ENCODE measurements at places on chromosomes 5 and 9.

DNA sequence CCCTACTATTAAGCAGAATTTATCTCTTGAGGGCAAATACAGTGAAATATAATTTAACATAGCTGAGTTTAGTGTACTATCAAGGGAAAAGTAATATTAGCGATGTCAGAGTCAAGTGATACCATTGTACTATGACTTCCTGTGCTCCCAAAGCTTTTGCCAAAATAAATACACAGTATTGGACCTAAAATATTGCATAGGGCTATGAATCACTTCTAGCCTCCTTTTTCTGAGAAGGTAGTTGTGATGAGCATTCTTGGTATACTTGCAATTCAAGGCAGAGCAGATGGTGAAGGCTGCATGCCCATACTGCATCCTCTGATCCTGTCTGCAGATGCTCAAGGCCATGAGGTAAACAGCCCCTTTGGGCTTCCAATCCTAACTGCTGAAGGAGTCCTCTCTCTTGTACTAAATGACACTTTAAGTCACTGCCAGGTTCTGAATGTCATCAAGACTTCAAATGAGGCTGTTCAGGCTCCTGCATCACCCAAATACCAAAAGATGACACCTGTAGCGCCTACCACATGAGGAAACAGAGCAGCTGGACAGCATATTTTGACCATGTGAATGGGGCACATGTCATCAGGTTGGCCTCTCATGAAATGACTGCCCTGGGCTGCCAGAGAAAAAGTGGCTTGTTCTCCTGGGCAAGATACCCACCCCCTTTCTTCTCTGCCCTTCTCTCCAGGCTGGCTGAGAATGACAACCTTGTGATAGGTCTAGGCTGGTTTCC is 29.7 kb upstream of the PPP2CA start:
- DNase-seq = no peak

DNA sequence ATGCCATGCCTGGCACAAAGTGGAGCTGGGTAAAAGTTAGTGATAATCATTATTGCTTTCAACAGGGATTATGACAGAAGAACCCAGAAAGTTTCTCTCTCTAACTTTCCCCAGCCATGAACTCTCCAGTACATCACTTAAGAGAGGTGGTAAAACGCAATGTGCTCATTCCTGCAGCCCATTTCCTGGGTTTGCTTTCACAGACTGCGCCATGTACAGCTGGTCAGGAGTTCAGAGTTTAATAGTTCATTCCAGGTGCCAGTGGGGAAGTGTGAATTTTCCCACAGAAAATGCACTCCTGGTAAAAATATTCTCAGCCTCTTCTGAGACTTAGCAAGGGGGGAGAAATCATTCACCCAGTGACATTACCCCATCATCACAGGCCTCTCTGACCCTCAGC is 35.5 kb downstream of the ADAM19 start:
- no peak for DNase-seq

DNA sequence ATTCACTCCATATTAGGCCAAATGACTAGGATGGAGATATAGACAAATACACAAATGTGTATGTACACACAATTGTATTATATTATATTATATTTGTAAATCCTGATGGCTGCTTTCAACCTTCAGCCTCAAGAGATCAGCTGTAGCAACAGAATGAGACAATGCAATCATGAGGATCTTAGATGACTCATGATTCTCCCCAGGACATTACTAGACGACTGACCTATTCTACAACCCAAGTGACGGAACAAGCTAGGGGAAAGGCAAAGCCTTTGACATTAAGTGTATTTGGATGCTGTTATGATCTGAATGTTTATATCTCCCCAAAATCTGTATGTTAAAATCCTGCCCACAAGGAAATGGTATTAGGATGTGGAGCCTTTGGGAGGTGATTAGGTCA is 66.5 kb downstream of the COX7C start:
- DNase-seq = no peak

GRCh38 chr9:93929231-93929630 is 25.9 kb downstream of the BARX1 start:
- no peak for DNase-seq

DNA sequence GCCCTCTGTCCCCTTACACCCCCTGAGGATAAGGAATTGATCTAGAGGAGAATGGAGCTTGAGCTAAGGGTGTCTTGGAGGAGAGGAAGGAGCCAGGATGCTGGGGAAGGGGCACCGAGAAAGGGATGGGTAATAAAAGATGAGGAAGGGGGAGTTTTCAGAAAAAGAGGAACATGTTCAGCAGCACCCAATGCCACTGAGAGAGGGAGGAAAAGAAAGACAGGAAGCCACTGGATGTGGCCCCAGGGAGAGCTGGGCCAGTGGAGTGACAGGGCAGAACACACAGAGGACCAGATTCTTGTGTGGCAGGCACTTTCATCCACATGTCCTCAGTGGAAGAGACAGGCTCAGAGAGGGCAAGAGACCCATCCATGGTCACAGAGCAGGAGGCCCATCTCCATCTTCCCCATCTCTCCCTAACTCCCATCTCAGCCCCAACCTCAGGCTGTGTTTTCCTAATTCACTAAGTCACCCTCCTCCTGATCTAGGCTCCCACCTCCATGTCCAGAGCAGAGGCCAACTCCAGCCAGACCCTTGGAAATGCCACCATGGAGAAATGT is 7.2 kb downstream of the PFN3 start:
- DNase-seq = no peak

GRCh38 chr5:55509796-55510522 is 24.8 kb downstream of the PLPP1 start:
- no peak for DNase-seq

GRCh38 chr9:133991214-133991921 is 756 bp downstream of the VAV2 start:
- DNase-seq = no peak

DNA sequence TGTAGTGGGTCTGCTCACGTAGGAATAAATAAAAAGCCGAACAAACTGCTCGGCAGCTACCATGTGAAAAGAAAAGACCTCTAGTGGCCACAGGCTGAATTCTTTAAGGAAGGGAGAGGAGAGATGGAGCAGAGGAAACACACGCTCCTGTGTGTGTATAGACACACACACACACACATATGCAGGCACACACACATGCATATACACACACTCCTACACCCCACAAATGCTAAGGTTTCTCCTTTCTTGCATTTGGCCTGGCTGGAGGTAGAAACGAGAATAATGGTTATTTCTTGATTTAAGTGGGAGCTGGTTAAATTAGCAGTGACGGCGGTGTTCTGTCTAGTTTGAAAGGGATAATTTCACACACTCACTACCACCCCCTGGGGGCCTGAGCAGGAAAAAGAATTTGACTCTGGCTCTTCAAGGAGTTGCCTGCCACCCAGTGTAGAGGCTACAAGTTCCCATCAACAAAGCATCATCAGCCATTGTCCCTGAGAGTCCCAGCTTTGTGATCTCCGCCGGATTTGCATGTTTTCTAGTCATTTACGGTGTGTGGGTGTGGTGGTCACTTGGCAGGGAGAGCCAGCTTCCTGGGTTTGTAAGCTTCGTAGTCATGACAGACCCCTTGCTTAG is at the start of gene INSYN2B:
Gene INSYN2B, minus strand, starts transcription at position 78 of the 636 bp plus-strand sequence. CDS start 96,597 bp downstream, outside the sequence.
- peak; percentile 16 for DNase-seq

DNA sequence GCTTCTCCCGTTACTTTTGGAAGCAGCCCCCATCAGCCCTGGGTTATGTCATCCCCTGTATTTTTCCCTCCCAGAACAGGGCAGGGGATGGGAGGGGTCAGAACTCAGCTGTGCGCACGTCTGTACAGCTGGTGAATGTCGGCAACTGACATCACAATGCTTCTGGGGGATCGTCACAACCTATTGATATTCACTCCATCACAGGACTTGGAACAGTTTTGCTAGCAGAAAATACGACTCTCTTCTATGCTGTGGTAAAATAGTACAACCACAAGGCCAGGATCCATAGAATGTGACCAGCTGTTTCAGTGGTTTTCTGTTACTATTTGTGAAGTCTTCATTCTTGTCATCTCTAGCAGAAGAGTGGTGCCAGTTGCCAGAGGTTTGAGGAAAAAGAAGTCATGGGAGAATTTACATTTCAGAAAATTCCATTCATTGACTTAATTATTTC is 77.1 kb upstream of the KLF4 start:
- DNase-seq = no peak

GRCh38 chr5:29040404-29040803 is 2002.0 kb upstream of the CDH9 start:
- no peak for DNase-seq

- DNase-seq = no peak
Measured at GRCh38 chr5:126235628-126236027, 187.6 kb upstream of the GRAMD2B start.

- DNase-seq = no peak
Measured at GRCh38 chr5:77852514-77853352, 76.6 kb upstream of the TBCA start.

DNA sequence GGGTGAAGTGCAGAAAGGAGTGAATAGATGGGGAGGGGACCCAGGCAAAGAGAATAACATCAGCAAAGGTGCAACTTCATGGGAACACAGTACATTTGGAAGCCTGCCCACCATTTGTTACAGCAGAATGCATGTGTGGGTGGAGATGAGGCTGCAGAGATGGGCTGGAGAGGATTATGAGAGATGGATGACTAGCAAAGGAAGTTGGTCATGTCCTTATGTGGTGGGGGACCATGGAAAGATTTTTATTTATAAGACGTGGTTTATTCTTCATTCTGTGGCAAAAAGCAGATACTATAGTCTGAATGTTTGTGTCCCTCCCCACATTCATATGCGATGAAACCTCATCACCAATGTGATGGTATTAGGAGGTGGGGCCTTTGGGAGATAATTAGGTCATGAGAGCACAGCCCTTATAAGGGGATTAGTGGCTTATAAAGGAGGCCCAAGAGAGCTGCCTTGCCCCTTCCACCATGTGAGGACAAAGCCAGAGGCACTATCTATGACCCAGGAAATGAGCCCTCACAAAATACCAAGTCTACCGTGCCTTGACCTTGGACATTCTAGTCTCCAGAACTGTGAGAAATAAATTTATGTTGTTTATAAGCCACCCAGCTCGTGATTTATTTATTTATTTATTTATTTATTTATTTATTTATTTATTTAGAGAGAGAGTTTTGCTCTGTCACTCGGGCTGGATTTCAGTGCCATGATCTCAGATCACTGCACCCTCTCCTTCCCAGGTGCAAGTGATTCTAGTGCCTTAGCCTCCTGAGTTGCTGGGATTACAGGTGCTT is 483.7 kb downstream of the RAB3C start:
- DNase-seq = no peak

- no peak for DNase-seq
Measured at GRCh38 chr5:68137511-68138140, 77.9 kb upstream of the PIK3R1 start.

DNA sequence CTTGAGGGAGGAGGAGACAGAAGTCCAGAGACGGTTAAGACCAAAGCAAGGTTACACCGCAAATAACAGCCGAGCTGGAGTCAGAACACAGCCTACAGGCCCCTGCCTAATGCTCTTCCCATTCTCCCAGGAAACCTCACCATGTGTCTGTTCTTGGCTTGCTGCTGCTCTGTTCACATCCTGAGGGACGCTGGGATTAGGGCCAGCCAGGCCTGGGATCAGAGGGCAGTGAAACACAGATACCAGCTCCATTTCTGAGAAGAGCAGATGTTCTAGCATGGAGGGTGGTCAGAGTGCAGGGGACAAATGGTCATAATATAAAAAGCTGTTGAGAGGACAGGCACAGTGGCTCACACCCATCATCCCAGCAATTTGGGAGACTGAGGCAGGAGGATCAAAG is 124.8 kb upstream of the LARP1 start:
- DNase-seq = no peak

DNA sequence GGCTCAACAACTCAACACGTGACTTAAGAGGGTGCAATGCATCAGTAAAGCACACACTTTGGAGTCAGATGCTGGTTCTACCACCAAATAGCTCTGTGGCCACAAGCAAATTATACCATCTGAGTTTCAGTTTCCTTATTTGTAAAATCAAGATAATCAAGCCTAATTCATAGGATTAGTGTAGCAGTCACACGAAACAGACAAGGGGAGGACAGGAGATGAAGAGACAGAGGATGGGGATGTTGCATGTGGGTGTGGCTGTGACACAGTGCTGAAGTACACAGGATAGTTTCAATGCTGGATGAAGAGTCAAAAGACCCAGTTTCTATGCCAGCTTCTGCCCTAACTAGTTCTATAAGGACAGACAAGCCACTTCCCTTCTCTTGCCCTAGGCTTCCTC is 60.2 kb downstream of the SPOCK1 start:
- DNase-seq = no peak

- DNase-seq = no peak
Measured at GRCh38 chr9:30928045-30928444, 1456.4 kb upstream of the ACO1 start.

DNA sequence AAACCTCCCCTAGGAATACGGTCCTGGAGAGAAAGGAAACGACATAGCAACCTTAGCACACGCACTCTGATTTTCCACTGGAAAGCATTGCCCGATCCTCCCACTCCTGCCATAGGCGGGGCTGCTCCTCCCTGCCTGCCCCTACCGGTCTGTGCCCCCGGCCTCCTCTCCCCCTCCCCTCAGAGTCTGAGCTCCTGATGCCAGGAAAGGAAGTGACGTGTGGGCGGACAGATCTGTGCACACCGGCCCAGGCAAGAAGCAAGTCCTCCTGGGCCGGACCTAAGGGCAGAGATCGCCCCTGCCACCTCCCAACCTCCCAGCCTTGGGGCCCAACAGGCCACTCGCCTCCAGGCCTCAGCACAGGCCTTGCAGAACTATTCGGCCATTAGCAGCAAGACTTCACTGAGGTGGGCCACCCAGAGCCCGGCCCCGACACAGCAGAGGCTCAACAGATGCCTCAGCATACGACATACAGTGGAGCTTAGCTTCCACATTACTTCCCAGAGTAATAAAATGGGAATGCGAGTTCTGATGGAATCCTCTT is 7.2 kb downstream of the NINJ1 start:
- DNase-seq = no peak

DNA sequence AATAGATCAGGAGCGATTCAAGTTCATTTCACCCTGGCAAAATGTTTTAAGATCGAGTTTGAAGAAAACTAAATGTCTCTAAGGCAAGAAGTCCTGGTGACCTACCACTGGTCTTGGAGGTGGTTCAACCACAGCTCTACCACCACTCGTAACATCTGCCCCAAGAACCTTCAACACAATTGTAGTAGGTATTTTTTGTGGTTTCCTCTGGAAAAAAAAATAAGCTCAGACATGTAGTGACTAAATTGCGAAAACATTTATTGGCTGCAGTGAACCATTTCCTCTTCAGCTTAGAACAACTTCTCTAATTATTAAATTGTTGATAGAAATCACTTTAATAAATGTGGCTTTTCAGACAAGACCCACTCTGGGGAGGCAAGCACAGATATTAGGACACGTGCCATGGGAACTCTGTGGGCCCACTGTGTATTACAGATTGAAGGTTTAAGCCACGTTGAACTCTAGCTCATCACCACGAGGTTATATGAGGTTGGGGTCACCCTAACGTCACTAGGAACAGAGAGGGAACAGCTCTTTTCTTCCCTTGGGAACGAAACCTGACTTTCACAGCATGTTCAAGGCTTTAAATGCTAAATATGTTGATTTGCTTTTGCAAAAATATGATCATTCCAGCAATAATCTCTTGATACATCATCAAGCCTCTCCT is 142.9 kb downstream of the HSD17B3 start:
- no peak for DNase-seq

GRCh38 chr5:1660001-1660400 is 136.2 kb upstream of the LPCAT1 start:
- no peak for DNase-seq

- no peak for DNase-seq
Measured at GRCh38 chr9:19379283-19379682, 753 bp downstream of the RPS6 start.

GRCh38 chr9:127525401-127526188 is 74.3 kb downstream of the LRSAM1 start:
- no peak for DNase-seq

All from stimulated activated CD4-positive, alpha-beta T cell treated with anti-CD3 and anti-CD28 coated beads, Interleukin-4, amount 100 ng/mL, for 48 hours (primary cell).